ENCODE measurements at places on chromosomes 5 and 9.

- no peak for DNase-seq
Observed at GRCh38 chr9:82456642-82457041, 468.1 kb downstream of the SPATA31D1 start.

DNA sequence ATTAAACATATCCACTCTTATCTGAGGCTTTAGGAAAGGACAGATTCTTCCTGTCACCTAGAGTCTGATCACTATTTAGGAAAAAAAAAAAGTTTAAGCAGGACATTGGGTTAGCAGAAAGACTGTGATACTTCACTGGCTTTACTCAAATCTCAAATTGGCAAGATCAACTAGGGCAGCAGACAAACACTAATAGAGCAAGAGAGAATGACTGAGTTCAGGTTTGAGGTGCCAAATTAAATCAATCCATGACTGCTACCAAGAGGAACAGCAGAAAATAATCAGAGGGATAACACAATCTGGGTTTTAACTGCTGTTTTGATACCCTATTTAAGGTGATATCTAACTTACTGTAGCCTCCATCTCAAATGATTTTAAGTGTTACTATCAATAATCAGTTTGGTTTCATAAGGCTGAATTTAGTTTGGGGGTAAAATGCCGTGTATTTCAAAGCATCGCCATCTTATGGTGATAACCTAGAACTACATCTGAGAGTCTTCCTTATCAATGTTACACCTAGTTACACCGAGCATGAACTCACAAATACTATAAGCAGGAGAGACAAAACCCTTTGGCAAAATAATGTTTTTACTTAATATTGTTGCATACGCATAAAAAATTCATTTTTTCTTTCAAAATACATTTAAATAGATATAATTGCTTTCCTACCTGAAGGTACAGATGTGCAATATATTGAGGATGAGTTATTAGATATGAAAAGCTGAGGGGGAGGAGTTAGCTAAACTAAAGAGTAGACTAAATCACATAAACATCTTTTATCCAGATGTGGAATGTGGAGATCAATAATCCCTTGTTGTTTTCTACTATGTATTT is 286.4 kb upstream of the CDH12 start:
- DNase-seq: no peak

- no peak for DNase-seq
Observed at GRCh38 chr5:14138608-14139540, 4.3 kb upstream of the TRIO start.

DNA sequence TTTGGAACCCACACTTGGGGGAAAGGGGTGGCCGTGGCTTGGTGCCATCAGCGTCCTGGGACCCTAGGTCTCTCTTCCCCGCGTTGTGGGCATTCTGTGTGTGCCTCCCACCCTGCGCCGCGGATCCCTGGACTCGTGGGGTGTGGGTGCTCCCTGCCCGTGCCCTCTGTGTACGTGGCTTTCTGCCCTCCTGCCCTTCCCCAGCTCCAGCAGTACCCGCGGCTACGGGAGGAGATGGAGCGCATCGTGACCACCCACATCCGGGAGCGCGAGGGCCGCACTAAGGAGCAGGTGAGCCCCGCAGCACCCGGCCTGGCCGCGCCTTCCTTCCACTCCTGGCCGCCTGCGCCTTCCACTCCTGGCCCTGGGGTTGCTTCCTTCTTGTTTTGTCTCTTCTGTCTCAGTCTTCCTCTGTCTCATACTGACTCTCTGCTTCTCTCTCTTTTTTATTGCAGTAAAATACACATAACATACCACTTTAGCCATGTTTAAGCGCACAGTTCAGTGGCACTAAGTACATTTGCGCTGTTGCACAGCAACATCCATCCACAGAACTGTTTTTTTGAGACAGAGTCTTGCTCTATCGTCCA is 30.7 kb downstream of the DNM1 start:
- DNase-seq: no peak

DNA sequence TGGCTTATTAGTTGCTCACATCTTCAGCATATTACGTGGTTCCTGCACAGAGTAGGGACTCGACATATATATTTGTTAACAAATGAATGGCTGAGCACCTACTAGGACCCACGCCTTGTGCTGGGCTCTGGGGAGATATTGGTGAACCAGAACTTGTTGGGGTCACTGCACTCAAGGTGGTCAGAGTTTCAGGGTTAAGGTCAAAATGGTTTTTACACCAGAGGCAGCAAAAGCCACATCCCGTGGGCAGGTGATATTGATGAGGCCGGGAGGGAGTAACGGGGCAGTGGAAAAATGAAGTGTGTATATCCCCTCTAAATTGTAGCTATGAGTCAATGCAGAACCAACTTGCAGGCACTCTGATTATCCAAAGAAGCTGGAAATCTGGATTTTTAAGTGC is 136.5 kb upstream of the KLF4 start:
- no peak for DNase-seq

GRCh38 chr9:95870906-95871305 is 4.6 kb upstream of the ERCC6L2 start:
- no peak for DNase-seq

GRCh38 chr9:38185647-38186403 is 116.8 kb upstream of the SHB start:
- DNase-seq: no peak

All from stimulated activated CD8-positive, alpha-beta memory T cell treated with anti-CD3 and anti-CD28 coated beads, Interleukin-7, amount 100 ng/mL, for 24 hours (primary cell).